ENCODE measurements at places on chromosomes 11 and 22.

DNA sequence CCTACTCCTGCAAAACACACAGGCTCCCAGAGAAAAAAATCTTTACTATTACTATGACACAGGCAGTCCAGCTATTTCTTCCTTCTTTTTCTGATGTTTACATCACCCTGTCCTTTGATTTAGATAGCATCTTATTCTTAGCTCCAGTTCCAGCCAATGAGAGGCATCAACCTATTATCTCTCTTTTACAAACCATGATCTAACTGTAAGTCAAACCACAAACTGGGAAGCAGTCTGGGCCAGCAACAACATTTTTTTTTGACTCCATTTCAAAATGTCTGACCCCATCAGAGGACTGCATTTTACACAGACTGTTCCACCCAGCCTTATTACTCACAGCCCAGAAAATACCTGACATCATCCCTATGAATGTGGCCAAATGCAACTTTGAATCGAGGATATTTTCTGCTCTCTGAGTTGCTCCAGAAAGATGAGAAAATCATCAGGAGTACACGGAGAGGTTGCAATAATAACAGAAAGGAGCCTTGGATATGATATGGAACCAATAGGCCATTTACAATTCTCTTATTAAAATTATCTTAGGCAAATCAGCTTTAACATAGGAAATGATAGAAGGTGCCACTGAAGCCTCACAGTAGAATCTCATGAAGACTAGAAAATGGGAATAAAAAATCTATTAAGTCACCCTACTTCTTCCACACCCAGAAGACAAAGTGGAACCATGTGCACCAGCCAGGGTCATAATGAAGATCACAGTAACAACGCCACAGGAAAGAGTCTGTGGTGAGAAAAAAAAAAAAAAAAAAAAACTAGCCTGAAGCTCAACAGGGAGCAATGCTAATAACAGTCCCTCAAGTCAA lies 21.2 kb downstream of the TBRG1 start:
- DNase-seq, result no peak

GRCh38 chr11:26286472-26287066 lies 45.4 kb upstream of the ANO3 start:
- no peak for DNase-seq

- no peak for DNase-seq
Observed at GRCh38 chr22:36744791-36745190, 31.1 kb downstream of the IFT27 start.

GRCh38 chr11:118522571-118523072 lies 4.7 kb upstream of the TTC36 start:
- DNase-seq, result no peak

GRCh38 chr22:45472426-45472825 lies 30.3 kb upstream of the FBLN1 start:
- no peak for DNase-seq

GRCh38 chr22:48974443-48975315 lies 853.0 kb downstream of the BRD1 start:
- no peak for DNase-seq

DNA sequence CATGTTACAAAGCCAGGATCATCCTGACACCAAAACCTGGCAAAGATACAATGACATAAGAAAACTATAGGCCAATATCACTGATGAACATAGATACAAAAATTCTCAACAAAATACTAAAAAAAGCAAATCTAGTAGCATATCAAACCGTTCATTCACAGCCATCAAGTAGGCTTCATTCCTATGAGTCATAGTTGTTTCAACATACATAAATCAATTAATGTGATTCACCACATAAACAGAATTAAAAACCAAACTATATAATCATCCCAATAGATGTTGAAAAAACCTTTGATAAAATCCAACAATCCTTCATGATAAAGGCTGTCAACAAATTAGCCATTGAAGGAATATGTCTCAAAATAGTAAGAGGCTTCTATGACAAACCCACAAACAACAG lies 1007.2 kb upstream of the RAG2 start:
- DNase-seq, result no peak

- DNase-seq, result peak; percentile 65
Observed at GRCh38 chr11:86592659-86593451, 79.6 kb downstream of the ME3 start.
